ENCODE measurements at places on chromosomes 2 and 18. TPM values are rescaled to one million over a fixed set of nuclear protein-coding genes. Genes with fewer than 3 reads are reported as not detected.

Gene PROKR1
- total RNA-seq, result 0.66 TPM

Gene ANKRD44
- total RNA-seq, result 18.0 TPM

Gene GBX2
- not detected for total RNA-seq

Gene MGAT4A
- total RNA-seq, result 34.4 TPM

Gene PARD6G
- 14.4 TPM for total RNA-seq

Gene GREB1
- total RNA-seq, result 83.6 TPM

Gene EMILIN1
- 94.7 TPM for total RNA-seq

Gene VWC2L
- 0.15 TPM for total RNA-seq

Gene CCDC85A
- 11.5 TPM for total RNA-seq

Gene ST8SIA3
- total RNA-seq, result not detected

Gene ITGB6
- total RNA-seq, result 16.7 TPM

Gene IGFBP2
- 131 TPM for total RNA-seq

Gene NPHP1
- total RNA-seq, result 15.4 TPM

- no peak for DNase-seq
Observed at GRCh38 chr2:193349642-193350041, 1154.9 kb upstream of the TMEFF2 start.

DNA sequence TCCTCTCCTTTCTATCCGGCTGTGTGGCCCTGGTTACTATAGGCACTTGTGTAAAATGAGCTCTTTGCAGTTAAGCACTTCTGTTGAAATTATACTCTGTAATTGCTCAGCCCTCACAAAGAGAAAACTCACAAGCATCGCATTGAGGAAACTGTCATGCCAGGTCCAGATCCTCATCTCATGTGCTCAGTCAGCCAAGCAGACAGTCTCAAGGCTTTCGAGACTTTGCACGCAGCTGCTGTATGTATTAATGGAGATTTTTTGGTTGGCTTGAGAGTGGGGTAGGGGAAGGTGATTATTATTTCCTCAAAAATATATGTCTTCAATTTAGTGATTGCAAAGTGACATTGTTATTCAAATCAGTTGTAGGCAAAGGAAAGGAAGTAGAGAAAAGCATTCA, 33.0 kb upstream of the PHLPP1 start:
- no peak for DNase-seq

GRCh38 chr2:97974471-97974870, 21.3 kb downstream of the TMEM131 start:
- DNase-seq, result no peak

DNA sequence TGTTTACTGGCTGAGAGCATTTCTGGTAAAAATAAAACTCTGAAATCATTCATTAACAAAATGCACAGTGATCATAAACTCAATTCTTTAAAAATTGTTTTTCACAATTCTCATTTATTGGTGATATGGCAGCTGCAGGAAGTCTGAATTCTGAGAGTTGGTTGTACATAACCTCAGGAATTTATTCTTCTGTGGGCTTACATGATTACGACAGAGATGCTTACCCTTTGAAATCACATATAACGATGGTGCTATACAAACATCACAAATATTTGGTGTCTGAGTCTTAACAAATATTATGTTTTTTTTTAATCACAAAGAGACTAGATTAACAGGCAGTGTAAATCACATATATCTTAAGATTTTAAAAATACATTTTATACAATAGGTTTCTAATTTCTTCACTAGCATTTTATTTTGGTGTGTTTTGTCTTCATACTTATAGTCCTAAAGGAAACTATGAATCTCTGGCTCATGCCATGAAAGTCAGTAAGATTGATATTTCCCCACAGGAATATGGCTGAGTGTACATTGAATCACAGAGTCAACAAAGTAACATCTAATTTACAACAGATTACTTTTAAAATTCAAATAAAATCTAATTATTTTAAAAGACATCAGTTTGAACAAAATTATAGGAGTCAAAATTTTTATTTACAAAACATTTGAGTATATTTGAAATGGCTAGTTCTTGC, 318.8 kb upstream of the THUMPD2 start:
- no peak for DNase-seq

GRCh38 chr2:175293776-175294175, 112.3 kb upstream of the ATP5MC3 start:
- DNase-seq, result no peak

DNA sequence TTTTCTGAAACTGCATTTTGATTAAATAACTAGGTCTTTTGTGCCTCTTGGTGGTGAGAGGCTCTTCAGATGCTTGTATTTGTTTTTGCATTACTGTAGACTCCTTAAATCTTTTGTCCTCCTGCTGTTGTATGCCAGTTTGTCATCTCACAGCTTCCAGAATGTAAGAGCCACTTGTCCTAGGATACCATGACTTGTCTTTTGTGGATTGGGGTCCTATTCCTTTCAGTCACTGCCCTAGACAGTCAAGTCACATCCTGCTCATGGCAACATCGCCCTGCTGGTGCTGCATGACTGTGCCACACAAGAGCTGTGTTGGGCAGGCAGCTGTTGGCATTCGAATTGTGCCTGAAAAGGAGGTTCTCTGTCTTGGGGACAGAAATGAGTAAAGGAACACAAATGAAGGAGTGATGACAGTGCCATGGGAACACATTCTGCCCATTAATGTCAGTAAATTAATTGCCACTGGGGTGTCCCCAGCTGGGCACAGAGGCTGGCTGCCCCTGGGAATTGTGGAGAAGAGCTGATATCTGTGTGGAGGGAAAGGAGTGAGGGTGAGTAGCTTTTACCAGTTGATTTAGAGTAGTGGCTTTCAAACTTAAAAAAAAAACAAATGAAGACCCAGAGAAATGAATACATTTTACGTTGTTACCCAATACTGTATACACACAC, 140.3 kb downstream of the ARL6IP6 start:
- DNase-seq, result no peak

GRCh38 chr2:237434866-237435311, 20.9 kb upstream of the COL6A3 start:
- DNase-seq, result no peak

DNA sequence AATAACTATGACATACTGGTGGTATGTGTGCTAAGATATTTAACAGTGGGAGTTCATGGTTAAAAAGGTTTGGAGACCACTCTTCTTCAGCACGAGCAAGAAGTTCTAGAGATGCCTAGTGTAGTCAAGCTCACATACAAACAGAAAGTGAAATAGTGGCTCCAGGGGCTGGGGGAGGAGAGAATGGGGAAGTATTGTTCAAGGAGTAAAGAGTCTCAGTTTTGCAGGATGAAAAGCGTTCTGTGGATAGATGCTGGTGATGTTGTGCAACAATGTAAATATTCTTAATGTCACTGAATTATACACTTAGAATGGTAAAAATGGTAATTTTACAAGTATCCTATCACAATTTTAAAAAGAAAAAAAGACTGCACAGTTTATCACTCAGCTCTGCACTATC, 29.0 kb upstream of the EPAS1 start:
- DNase-seq, result no peak

DNA sequence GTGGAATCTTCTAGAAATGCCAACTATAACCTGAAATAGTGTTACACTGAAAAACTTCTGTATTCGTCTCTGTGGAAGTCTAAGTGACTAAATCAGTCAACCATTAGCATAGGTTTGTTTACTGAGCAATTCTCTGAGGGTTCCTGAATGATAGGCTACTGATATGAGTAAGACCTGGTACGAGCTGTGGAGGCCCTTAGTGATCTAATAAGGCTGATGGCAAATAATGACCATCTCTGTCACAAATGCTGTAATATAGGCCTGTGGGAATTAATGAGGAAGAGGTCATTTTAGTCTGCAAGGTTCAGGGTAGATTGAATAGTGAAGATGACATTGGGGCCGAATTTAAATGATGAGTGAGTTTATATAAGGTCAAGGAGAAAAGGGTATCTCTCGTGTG, 82.5 kb downstream of the MGAT5 start:
- DNase-seq, result no peak

GRCh38 chr2:224999321-224999720, 42.9 kb downstream of the DOCK10 start:
- no peak for DNase-seq

GRCh38 chr2:229431327-229431954, 160.4 kb upstream of the PID1 start:
- no peak for DNase-seq

DNA sequence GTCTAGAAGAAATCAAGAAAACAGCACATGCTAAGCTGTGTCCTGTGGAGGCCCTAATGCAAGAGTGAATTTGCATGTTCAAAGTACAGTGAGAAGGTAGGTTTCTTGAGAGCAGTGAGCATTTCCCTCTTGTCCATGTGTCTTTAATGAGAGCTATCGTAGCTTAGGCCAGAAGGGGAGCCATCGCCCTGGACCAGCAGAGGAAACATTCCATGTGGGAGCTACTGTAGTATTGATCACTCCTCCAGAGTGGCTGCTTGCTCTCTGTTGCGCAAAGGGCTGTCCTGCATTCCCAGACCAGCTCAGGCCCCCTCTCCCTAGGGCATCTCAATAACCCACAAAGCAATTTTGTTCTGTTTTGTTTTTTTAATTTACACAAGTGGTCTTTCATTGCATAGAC, 950.1 kb downstream of the CNTNAP5 start:
- DNase-seq, result no peak

- no peak for DNase-seq
Observed at GRCh38 chr18:73881396-73881917, 266.2 kb downstream of the FBXO15 start.

GRCh38 chr2:209368406-209368805, 55.4 kb upstream of the MAP2 start:
- no peak for DNase-seq
